ENCODE measurements at places on chromosomes 4 and X. TPM values are rescaled to one million over a fixed set of nuclear protein-coding genes. Genes with fewer than 3 reads are reported as not detected.

The NPY1R gene
- not detected for total RNA-seq

The GLOD5 gene
- total RNA-seq = not detected

The LRRC66 gene
- total RNA-seq = 0.13 TPM

The SSX2 gene
- not detected for total RNA-seq

The ADH1A gene
- not detected for total RNA-seq

The PAGE4 gene
- not detected for total RNA-seq

The NSG1 gene
- total RNA-seq = 15.8 TPM

The HEPH gene
- total RNA-seq = not detected

The LGI2 gene
- total RNA-seq = not detected

The SLC6A14 gene
- total RNA-seq = not detected

The ASB5 gene
- not detected for total RNA-seq

The YY2 gene
- total RNA-seq = 2.1 TPM

The RHOXF2 gene
- total RNA-seq = not detected

The PRRG1 gene
- not detected for total RNA-seq

The SOX3 gene
- total RNA-seq = not detected

The MAGEB2 gene
- not detected for total RNA-seq

The PPP2R2C gene
- total RNA-seq = not detected

The F9 gene
- not detected for total RNA-seq

The GAGE1 gene
- not detected for total RNA-seq

The HS6ST2 gene
- total RNA-seq = not detected

The PASD1 gene
- not detected for total RNA-seq

The FGFRL1 gene
- total RNA-seq = 10.1 TPM

The NAA11 gene
- total RNA-seq = not detected

The CXorf51B gene
- not detected for total RNA-seq
